ENCODE measurements at places on chromosomes 5 and 9.
A peak's percentile ranks its signal among the peaks of the same experiment; 100 is the strongest.

DNA sequence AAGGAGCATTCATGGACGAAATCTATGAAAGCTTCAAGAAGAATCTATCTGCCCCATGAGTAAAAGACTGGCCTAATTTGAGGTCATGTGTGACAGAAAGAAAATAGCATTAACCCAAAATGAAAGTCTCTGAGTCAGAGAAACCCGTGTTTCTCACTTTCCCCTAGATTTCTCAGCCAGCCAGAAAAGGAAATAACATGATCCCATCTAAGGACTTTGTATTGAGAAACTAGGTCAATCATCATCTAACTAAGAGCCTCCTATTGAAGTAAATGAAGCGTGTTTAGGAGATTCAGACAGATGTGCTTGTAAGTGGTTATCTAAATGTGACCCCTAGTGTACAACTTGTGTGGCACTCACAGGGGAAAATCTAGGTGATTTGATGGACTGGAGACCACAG lies 77.3 kb upstream of the ZNF366 start:
- DNase-seq = no peak

DNA sequence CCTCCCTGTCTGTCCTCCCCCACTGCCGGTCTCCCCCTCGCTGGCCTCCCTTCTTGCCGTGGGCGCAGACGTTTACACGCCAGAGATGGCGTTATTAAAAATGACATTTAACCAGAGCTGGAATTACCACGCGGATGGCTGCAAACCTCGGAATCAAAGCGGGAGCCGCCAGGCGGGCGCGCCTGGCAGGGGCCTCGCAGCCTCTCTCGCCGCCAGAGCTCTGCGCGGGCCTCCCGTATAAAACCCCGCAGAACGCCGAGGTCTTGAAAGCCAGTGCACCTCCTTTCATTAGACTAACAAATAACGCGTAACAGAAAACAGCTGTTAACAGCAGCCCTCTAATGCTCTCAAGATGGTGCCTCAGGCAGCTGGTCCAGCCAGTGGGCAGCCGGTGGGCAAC lies 10.2 kb downstream of the PRRX2 start:
- DNase-seq = no peak

GRCh38 chr5:88419931-88420330 lies 151.3 kb upstream of the TMEM161B start:
- no peak for DNase-seq

DNA sequence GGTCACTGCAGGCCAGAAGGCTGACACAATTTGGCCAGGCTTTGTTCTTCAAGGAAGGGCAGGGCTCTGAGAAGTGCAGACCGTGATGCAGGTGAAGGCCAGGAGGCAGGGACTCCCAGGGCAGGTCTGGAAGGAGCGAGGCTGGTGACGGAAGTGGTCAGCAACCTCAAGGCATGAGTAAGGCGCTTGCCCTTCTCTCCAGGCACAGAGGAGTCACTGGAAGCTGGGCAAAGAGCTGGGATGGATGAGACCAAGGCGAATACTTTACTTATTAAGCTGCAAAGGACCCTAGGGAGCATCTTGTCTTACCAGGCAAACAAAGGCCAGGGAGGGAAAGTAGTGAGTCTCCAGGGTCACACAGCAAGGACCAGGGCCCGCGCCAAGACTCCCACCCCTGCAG lies 18.6 kb downstream of the IRF1 start:
- DNase-seq = no peak

- DNase-seq = no peak
These were observed 17.1 kb downstream of the RFX3 start for GRCh38 chr9:3508521-3509291.

DNA sequence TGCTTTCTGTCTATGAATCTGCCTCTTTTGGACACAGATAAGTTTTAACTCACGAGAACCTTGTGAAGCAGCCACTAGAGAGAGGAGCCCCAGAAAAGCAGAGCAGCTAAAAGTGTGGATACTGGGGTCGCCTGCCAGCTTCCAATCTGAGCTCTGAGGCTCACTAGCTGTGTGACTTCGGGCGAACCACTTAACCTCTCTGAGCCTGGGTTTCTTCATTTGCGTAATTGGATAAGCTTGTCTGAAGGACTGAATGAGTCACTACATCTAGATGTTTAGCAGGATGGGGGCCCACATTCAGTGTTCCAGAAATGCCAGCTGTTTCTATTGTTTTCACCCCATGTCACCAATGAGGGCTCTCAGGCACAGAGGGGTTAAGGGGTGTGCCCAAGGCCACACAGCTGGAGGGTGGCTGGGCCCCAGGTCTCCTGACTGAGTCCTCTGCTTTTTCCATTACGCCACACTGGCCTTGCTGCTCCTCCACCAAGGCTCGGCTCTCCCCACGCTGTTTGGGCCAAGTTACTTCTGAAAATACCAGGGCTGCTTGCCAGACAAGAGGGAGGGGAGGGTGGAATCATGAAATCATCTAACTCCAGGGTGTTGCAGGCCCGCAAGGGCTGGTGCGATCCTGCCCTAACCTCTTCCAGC lies 36.2 kb downstream of the SH3PXD2B start:
- peak; percentile 10 for DNase-seq

DNA sequence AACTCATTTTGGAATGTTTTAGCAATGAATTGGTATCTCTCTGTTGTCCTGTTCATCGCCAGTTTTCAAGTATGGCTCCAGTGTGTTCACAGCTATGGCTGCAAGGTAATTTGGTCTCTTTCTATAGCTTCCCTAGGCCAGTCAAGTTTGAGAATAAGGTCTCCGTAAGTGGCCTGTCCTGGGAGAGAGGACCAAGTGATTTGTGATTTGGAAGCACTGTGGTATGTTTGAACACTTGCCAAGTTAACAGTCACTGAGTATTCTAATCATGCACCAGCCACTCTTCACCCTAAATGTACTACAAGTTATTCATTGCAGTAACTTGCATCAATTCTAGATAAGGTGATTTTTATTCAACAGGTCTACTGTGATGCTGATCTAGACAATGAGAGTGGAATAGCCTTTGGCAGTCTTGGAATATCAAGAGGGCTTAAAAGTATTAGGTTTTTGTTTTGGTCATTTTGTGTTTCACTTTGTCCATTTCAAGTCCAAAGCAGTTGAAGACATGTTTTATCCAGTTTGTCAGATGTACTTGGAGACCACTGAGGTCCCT lies 41.1 kb downstream of the G3BP1 start:
- no peak for DNase-seq

DNA sequence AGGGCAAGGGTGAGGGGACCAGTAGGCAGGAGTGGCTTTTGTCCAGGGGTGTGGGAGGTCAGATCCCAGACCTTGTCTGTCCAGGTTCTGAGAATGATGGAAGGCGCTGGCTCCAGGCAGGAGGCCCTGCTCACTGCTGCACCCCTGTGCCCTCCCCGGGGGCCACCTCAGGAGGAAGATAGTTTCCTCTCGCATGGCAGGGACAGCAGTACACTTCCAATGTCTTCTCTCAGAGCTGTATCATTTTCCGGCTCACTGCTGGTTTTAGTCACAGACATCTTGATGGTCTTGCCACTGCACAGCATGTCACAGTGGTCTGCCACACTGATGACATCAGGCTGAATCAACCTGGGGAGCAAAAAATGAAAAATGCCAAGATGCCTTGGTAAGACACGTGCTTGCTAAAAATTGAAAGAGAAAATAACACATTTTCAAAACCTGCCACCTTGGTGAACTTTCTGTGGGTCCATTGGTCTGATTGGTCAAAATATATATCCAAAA lies 3.3 kb upstream of the SLC6A3 start:
- peak; percentile 4 for DNase-seq

GRCh38 chr5:155091768-155092717 lies 78.5 kb downstream of the KIF4B start:
- DNase-seq = no peak

DNA sequence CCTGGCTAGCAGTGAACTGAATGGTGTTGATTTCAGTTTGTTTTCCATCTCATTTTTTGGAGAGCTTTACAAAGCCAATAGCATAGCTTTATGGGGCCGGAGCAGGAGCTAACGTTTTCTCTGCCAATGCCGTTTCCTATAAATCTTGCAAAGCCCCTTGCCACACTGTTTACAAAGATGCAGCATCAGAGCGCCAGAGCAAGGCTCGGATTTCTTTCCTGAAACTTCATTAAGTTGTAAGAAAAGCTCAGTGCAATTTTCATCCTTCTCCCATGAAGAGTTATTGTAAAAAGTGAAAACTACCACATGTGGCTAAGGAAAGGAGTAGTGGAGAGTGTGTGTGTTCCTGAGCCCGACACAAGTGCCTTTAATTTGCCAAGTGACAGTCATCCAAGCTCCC lies 178.2 kb upstream of the GDNF start:
- DNase-seq = no peak

DNA sequence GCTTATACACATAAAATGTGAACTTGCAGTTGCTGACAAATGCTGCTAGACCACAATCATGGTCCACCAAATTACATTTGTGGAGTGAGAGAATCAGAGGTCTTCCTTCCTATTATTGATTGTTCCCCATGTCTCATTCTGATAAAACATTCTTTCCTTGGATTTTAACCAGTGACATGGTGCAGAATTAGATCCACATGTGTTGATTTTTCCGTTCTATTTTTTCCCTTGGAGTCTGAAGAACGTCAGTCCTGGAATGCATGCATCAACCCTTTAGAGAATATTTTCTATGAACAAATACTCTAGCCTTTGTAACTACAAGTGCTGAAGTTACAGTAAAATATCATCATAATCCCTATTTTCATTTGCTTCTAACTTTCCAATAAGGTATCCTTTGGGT lies 170.7 kb upstream of the SPRY4 start:
- DNase-seq = no peak

GRCh38 chr9:133959966-133960567 lies 32.1 kb downstream of the VAV2 start:
- DNase-seq = no peak

DNA sequence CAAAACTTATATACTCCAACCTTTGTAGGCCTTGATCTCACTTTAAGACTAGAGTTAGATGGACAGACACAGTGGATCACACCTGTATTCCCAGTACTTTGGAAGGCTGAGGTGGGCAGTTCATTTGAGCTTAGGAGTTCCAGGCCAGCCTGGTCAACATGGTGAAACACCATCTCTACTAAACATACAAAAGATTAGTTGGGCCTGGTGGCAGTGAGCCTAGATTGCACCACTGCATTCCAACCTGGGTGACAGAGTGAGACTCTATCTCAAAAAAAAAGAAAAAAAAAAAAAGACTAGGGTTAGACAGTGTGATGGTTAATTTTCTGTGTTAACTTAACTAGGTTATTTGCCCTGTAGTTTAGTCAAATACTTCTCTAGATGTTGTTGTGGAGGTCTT lies 74.1 kb downstream of the CFAP95 start:
- DNase-seq = no peak

- peak; percentile 52 for DNase-seq
These were observed 5.5 kb upstream of the AQP3 start for GRCh38 chr9:33452828-33453271.

DNA sequence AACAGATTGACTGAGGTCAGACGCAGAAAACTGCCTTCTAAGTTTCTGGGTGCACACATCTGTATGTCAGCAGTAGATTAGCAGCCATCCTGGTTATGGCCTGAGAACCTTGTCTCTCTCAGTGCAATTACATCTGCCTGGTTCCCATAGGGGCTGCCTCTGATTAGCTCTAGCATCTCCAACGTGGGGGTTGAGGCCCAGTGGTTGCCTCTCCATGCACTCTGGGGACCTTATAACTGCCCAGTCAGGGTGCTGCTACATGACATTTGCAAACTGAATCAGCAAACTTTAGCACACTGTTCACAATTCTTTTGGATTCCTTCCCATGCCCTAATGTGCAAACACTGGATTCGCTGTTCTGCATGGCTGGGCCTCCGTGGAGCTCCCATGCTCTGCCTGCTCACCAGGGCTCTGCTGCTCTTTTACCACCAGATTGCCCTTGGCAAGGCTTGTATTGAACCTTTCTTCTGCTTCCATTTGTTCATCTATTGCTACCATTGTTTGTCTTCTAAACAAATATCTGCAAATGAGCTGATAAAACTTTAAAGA lies 36.2 kb downstream of the SNX18 start:
- no peak for DNase-seq

DNA sequence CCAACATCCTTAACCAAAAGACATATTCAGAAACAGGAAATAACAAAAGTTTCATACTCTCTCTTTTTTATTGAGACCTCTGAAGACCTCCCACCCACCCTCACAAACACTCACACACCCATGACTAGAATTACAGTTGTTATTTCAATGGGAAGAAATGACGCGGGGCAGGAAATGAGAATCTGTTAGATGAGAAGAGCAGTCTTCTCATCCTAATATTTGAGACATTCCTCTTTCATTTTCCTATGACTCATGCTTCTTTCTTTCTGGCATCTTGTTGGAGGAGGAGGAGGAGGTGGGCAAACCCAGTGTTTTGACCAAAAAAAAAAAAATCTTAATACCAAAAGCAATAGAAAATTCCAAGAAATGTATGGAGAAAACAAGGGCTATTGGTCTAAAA lies 179.5 kb upstream of the TARS1 start:
- DNase-seq = no peak

DNA sequence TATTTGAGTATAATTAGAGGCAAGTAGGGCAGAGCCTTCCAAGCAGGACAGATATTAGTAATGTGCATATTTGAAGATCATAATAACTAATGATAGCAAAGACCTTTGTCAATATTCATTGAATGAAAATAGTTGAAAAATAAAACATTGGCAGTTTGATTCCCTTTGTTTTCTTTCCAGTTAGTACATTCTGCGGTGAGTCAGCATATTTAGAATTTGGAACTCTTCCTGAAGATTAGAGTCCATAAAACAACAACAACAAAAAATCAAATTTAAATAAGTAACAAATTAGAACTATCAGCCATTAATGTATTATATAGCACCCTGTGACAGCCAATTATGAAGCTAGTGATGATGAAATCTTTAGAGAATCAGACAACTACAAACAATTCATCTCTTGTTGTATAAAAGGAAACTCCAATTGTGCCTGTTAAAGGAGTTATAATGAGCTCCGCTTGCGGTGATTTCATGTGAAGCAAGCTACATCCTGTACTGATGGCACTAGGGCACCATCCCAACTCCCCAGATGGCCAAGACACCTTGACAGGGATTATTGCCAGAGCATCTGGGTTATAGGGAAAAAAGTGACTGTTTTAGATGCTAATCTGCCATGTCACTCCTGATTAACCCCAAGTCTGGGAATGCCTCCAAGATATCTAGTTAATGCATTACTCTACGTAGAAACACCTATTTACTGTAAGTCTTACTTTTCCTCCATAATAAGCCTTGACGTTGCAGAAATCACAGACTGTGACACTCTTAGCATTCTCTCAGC lies 6.8 kb downstream of the IFNA8 start:
- no peak for DNase-seq

DNA sequence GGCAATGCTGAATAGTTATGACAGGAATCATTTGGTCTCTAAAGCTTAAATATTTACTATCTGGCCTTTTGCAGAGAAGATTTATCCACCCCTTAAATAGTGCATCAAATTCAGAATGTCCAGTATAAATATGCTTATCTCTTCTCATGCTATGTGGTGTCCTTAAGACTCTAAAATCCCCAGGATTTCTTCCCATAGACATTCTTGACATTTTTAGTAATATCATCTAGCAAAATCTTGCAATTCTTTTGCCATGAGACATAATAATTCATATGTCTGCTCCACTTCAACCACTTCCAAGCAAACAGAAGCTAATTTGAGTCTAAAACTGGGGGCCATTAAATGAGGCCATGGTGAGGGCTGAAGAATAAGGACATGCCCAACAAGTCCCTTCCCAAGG lies 1923.4 kb upstream of the CDH9 start:
- no peak for DNase-seq

- no peak for DNase-seq
These were observed 564.0 kb upstream of the KLF4 start for GRCh38 chr9:108053555-108054061.

Data from CD4-positive, alpha-beta T cell treated with Interleukin-1 beta for 1 hour (primary cell).